ENCODE measurements at places on chromosomes 7 and 10. TPM values are rescaled to one million over a fixed set of nuclear protein-coding genes. Genes with fewer than 3 reads are reported as not detected.

ASZ1 gene
- total RNA-seq: not detected

DNAJC1 gene
- total RNA-seq: 17.9 TPM

NXPH1 gene
- total RNA-seq: 0.17 TPM

DNA sequence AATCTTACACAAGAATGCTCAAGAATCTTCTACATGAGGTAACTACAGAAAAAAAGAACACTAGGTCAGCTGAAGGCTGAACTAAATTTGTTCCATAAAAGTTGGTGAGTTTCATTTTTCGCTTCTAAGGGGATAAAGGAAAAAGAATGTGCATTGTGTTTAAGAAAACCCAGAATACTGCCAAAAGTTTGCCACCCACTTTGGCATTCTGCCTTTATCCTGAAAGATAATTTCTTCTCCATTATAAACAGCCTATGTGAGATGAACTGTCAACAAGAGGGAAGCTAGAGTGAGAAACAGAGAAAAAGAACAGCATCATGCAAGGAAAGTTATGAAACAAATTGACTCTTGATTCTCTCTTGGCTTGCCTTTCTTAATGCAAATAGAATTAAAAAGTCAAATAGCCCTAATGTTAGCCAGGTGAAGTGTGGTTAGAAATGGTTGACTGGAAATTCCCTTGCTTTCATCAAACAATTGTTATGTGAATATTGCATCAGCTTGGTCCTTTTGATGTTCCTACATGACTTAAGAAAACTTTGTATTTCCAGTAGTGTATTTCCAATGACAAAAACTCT is 25.8 kb downstream of the STEAP1 start:
- DNase-seq: peak; percentile 66
- H3K4me3 ChIP-seq: peak overlapping the region; percentile 3
- 0 out of 2 replicates have a peak, but pooled peaks cover 3% of the 10 kb centered on the region for H3K36me3 ChIP-seq
- H3K27ac ChIP-seq: peak overlapping the region; percentile 83
- H3K27me3 ChIP-seq: no peaks in the 10 kb centered on the region

- H3K27me3 ChIP-seq: no peaks in the 10 kb centered on the region
- no peaks in the 10 kb centered on the region for H3K36me3 ChIP-seq
- DNase-seq: no peak
- H3K4me3 ChIP-seq: no peak overlapping the region
Measured at GRCh38 chr10:52276986-52277385, 37.1 kb upstream of the DKK1 start.

UTF1 gene
- not detected for total RNA-seq

HMX3 gene
- total RNA-seq: not detected

PHKG1 gene
- 1.1 TPM for total RNA-seq

GRCh38 chr10:133091316-133091715 is 3.6 kb downstream of the ADGRA1 start:
- no peaks in the 10 kb centered on the region for H3K36me3 ChIP-seq
- DNase-seq: no peak
- no peak overlapping the region for H3K27ac ChIP-seq

DNA sequence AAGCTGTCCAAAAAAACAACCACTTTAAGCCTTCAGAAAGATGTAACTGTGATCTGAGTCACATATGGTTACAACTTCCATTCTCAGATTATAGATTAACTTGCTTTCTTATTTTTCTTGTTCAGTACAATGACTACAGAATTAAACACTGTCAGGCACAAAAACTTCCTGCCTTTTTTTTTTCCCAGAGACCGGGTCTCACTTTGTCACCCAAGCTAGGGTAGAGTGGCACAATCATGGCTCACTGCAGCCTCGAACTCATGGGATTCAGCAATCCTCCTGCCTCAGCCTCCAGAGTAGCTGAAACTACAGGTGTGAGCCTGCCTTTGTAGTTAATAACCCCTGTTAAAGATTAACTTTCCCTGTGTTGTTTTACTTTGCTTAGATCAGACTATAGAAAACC is 163.2 kb downstream of the AVL9 start:
- H3K36me3 ChIP-seq: no peaks in the 10 kb centered on the region
- peak overlapping the region; percentile 33 for H3K27ac ChIP-seq
- DNase-seq: no peak
- no peak overlapping the region for H3K4me3 ChIP-seq
- no peaks in the 10 kb centered on the region for H3K27me3 ChIP-seq

ZNF277 gene
- 21.3 TPM for total RNA-seq

OPN4 gene
- total RNA-seq: not detected

DNA sequence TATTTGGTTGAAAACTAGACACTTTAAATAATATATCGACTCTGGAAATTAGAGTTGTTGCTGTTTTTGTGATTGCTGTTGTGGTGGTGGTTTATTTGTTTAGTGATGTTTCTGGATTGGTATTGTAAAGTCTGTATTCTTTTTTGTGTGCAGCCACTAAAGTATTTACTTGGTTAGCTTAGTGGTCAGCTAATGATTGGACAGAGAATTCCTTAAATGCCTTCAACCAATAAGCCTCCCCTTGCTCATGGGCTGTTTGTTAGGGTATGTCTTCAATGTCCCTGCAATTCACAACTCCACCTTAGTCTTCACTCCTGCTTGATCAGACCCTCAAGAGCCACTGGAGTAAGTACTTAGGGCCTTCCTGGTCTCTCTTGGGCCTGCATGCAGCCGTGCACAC is 71.0 kb downstream of the PAXIP1 start:
- no peak overlapping the region for H3K4me3 ChIP-seq
- no peaks in the 10 kb centered on the region for H3K36me3 ChIP-seq
- H3K27ac ChIP-seq: no peak overlapping the region
- H3K27me3 ChIP-seq: no peaks in the 10 kb centered on the region

GRCh38 chr10:20256969-20257368 is 440.7 kb downstream of the PLXDC2 start:
- no peak for DNase-seq
- H3K27me3 ChIP-seq: no peaks in the 10 kb centered on the region
- no peak overlapping the region for H3K4me3 ChIP-seq
- no peaks in the 10 kb centered on the region for H3K36me3 ChIP-seq
- H3K4me1 ChIP-seq: no peaks in the 10 kb centered on the region

DNA sequence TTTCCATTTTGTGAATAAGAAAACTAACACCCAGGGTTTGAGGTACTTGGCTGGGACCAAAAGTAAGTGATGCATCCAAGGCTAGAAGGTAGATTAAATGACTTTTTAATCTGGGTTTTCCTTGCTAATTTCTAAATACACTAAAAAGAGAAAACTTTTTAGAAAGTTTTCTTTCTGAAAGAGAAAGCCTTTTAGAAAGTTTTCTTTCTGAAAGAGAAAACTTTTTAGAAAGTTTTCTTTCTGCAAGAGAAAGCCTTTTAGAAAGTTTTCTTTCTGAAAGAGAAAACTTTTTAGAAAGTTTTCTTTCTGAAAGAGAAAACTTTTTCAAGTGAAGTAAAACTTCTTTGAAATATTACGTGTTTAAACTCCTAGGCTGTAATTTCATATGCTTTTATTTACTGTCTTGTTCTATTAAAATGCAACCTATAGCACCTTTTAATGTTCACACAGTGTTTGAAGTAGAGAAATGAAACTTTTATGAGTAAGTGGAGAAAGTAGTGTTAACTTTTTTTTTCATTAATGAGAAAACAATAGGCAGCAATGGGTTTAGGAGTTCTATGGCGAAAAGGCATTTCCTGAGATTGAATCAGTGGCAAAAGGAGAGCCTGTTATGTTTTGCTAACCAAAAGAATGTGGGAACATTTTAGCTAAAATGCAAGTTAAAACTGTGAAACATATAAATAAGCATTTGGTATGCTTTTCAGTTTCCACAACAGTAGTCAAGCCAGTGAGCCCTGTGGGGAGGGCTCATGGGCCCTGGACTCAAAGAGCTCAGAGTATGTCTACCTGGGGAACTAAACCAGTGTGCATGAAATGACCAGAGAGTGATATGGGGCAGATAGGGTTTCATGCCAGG is 103.7 kb downstream of the RBM20 start:
- no peak for DNase-seq
- H3K27me3 ChIP-seq: no peaks in the 10 kb centered on the region
- H3K36me3 ChIP-seq: no peaks in the 10 kb centered on the region
- no peaks in the 10 kb centered on the region for H3K4me1 ChIP-seq
- H3K4me3 ChIP-seq: no peak overlapping the region

GRCh38 chr7:63117-63480 is 129.3 kb upstream of the FAM20C start:
- no peak for DNase-seq
- no peak overlapping the region for H3K4me3 ChIP-seq
- no peak overlapping the region for H3K27ac ChIP-seq
- H3K4me1 ChIP-seq: no peaks in the 10 kb centered on the region
- no peaks in the 10 kb centered on the region for H3K36me3 ChIP-seq

DNA sequence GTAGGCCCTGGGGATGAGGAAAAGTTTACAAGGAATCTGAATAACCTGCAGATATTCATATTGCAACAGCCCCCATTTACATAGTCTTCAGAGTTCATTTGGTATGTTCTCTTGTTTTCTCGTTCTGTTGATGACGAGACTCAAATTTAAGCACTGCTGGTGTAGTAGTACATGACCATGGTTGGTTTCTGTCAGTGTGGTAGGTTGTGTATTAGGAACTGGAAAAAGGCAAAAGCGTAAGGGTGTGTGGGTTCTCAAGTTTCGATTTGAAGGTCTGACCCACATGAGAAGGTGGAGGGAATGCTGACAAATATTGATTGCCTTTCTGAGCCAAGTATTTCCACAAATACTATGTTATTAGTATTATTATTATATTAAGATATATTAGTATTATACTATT is 151.7 kb downstream of the AUTS2 start:
- H3K36me3 ChIP-seq: no peaks in the 10 kb centered on the region
- DNase-seq: no peak
- H3K4me1 ChIP-seq: no peaks in the 10 kb centered on the region
- H3K27me3 ChIP-seq: no peaks in the 10 kb centered on the region

DNA sequence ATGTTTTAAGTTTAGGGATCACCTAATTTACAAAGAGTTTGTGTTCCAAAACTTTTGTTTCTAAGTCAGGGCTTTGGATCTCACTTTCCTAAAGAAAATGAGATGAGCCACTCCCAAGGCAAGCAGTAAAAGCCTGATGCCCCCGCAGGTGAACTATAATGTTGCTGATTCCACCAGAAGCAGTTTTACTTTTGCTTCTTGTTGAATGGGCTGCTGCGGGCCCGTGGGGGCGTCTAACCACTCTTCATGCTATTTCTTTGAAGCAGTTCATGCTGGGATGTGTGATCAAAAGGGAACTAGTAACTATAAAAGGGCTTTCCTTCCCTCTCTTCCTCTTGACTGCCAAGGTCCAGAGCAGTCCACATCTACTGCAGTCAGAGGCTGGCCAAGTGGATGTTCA is 118.7 kb upstream of the NEBL start:
- H3K4me3 ChIP-seq: no peak overlapping the region
- H3K27me3 ChIP-seq: no peaks in the 10 kb centered on the region
- no peaks in the 10 kb centered on the region for H3K4me1 ChIP-seq
- H3K36me3 ChIP-seq: no peaks in the 10 kb centered on the region
